Right lobe of liver (tissue), 6 donors: ENCODE measurements at places on chromosomes 7 and 10. TPM values are rescaled to one million over a fixed set of nuclear protein-coding genes. Genes with fewer than 3 reads are reported as not detected.

DNA sequence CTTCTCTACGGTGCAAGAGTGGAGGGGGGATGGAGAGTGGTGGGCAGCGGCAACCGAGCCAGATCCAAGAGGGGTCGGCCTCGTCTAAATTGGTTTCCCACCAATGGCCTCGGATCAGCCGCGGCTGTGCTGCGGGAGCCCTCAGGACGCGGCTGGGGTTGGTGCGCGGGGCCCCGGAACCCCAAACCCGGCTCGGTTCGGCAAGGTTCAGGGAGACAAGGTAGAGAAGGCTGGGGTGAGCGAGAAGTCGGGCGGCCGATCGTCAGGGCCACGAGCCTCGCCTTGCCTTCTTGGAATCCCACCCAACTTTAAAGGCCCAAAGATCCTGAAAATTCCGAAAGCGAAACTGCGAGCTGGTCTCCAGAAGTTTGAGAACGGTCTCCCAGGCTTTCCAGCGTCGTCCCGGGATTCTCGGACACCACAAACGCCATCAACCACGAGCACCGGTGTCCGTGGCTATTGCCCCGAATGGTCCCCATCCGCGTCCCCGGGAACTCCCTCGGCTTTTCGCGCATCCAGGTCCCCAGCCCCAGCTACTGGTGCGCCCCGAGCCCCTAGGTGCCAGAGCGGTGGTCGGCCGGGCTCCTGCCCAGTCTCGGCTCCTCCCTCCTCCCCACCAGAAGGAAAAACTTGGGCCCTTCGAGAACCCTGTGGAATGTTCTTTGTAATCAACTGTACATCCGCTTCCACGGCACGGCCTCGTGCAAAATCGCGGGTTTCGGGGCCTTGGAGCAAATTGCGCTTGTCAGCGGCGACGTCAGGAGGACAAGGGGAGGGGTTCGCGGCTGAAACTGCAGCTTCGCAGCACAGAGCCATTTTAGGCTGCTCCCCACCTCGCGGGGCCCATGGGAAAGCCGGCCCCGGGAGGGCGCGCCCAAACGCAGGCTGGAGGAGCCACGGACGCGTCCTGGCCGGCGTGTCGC is 3.2 kb downstream of the SFMBT2 start:
- H3K27me3 ChIP-seq = no peaks in the 10 kb centered on the region
- no peaks in the 10 kb centered on the region for H3K4me1 ChIP-seq
- peak; percentile 54 for DNase-seq
- peak overlapping the region; percentile 54 for H3K27ac ChIP-seq

DNA sequence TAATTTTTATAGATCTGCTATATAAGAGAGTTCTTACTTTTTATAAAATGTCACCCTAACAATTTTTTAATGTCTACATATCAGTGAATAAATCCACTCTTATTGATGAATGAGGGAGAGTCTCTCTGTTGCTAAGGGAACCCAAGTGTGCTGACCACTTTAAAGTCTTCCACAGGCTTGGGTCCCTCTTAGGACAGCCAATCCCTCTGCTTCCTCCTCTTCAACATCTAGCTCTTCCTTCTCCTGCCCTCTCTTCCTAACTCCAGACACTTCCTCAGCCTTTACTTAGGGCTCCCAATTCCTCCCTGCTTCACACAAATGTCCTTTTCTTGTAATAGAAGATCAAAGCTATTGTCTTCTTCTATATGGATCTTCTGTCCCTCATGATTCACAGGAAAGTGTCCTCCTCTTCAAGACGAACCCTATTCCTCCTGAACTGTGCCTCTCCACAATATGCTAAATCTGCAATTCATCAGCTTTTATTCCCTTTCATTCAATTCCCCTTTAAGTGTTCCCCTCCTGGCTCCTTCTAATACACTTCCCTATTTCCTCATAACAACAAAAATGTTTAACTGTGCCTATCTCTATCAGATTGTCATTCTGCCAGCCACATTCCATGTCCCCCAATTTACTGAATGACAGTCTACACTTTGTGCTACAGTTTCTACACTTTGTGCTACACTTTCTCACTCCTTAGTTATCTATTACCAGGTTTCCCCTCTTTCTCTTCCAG is 37.7 kb downstream of the CDK6 start:
- DNase-seq = no peak
- no peak overlapping the region for H3K27ac ChIP-seq
- H3K36me3 ChIP-seq = no peaks in the 10 kb centered on the region
- H3K4me1 ChIP-seq = no peaks in the 10 kb centered on the region

The STEAP4 gene
- total RNA-seq = 158 TPM

DNA sequence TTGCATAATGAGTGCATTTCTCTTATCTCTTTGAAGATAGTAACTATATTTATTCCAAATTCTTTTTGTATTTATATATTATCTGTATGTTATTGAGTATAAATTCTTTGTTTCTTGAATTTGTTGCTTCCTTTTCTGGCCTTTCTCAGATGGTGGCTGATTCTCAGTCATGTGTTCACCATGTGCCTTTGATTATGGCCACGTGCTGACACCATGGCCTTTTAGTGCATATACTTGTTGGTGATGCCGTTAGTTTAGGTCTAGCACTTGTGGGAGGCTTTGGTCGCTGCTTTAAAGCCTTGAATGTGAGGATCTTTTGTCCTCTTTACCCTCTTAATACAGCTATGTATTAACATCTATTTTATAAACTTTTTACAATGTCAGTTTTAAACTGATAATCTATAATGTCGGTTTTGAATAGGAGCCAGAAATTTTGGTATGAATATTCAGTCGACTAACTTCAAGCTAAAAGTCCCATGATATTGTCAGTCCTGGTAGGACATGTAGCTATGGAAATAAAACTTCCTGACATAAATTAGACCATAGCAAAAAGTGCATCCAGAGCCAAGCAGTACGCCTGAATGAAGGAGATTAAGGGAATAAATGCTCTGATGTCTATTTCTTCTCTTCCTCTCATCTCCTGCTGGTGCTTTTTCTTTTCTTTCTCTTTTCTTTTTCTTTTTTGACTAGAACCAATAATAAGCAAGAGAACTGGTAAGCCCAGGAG is 130.3 kb downstream of the GNAI1 start:
- no peak overlapping the region for H3K27ac ChIP-seq
- H3K4me1 ChIP-seq = no peaks in the 10 kb centered on the region
- DNase-seq = no peak
- H3K27me3 ChIP-seq = no peaks in the 10 kb centered on the region
- H3K36me3 ChIP-seq = no peaks in the 10 kb centered on the region
- no peak overlapping the region for H3K4me3 ChIP-seq

The ZNF107 gene
- total RNA-seq = 1.2 TPM

DNA sequence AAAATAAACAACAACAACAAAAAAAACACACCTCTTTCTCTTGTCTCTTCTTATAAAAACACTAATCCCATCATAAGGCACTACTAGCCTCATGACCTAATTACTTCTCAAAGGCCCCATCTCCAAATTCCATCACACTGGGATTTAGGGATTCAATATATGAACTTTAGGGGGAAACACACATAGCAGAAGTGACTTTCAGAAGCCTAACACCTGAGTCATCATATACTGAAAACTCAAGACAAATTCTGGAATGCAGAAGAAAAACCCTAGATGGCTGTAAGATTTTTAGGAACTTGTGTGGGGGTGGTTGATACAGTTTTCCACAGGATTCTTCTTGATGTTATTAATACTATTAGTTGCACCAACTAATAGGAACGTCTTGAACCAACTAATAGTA is 33.7 kb upstream of the CSTF2T start:
- no peak for DNase-seq
- no peak overlapping the region for H3K4me3 ChIP-seq
- no peaks in the 10 kb centered on the region for H3K27me3 ChIP-seq
- no peaks in the 10 kb centered on the region for H3K36me3 ChIP-seq

DNA sequence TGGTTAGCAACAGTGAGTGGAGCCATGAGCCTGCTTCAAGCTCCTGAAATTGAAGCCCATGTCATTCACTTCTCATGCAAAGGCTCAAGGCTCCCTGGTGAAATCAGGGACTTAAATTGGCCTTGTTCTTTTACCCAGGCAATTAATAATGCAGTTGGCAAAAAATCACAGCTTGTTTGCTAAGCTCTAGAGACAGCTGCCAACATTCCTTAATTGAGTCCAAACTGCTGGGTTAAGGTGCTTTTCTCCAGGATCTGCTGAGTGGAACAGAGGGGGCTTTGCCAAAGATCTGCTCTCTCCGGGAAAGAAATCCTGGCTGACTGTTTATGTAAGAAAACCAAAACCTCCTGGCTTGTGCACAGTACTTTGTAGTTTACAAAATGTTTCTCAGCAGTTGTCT is 257.6 kb upstream of the GHITM start:
- no peak overlapping the region for H3K4me3 ChIP-seq
- no peaks in the 10 kb centered on the region for H3K4me1 ChIP-seq
- no peaks in the 10 kb centered on the region for H3K36me3 ChIP-seq
- no peak overlapping the region for H3K27ac ChIP-seq

DNA sequence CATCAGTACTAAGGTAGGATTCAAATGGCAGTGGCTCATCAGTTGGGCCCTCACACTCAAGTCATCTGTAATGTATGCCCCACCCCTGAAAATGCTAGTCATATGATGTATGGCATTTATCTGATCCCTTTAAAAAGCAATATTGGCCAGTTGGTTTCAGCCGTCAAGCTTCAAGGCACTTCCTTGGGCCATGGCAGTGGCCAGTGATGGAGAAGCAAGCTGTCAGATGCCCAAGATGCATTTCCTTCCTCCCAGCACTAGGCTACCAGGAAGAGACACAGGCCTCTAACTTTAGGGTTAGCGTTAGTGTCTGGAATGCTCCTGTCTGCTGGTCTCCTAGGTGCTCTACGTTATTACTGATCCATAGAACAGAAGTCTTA is 64.1 kb downstream of the PIK3AP1 start:
- H3K4me1 ChIP-seq = peaks cover 47% of the 10 kb centered on the region
- H3K27me3 ChIP-seq = no peaks in the 10 kb centered on the region
- DNase-seq = no peak
- no peaks in the 10 kb centered on the region for H3K36me3 ChIP-seq

- H3K4me3 ChIP-seq = peak overlapping the region; percentile 79
- peak; percentile 80 for DNase-seq
- peaks cover 15% of the 10 kb centered on the region for H3K4me1 ChIP-seq
- no peaks in the 10 kb centered on the region for H3K27me3 ChIP-seq
Measured at GRCh38 chr7:122887198-122887597, 938 bp upstream of the CADPS2 start.

GRCh38 chr7:36875794-36876193 is 151.5 kb upstream of the AOAH start:
- DNase-seq = no peak
- H3K4me3 ChIP-seq = no peak overlapping the region
- no peaks in the 10 kb centered on the region for H3K4me1 ChIP-seq
- peaks cover 8% of the 10 kb centered on the region for H3K36me3 ChIP-seq

DNA sequence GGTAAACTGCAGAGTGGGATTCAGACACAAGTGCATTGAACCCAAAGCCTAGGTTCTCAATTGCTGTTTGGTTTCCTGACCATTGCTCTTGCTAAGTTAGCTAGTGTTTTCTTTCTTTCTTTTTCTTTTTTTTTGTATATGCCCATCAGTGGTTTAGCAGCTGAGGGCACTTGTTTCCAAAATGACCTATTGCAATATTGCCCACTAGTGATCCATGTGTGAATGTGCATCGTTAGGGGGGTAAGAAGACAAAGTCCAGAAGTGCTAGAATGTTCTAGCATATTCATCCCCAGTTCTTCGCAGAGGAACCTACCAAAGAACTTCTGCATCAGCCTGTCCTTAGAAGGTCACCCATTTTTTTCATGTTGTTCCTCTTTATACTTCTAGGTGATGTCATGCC is 252.8 kb upstream of the GPR26 start:
- no peak overlapping the region for H3K27ac ChIP-seq
- H3K27me3 ChIP-seq = no peaks in the 10 kb centered on the region
- DNase-seq = no peak
- no peaks in the 10 kb centered on the region for H3K4me1 ChIP-seq

GRCh38 chr10:132036153-132036886 is 29.4 kb upstream of the JAKMIP3 start:
- DNase-seq = no peak
- H3K4me3 ChIP-seq = peak overlapping the region; percentile 33
- H3K4me1 ChIP-seq = no peaks in the 10 kb centered on the region
- H3K27ac ChIP-seq = no peak overlapping the region
- peaks cover 9% of the 10 kb centered on the region for H3K27me3 ChIP-seq

GRCh38 chr7:101507791-101508252 is 121.3 kb downstream of the MYL10 start:
- no peaks in the 10 kb centered on the region for H3K36me3 ChIP-seq
- H3K4me1 ChIP-seq = no peaks in the 10 kb centered on the region
- DNase-seq = no peak

The CTAGE4 gene
- total RNA-seq = 3.2 TPM

DNA sequence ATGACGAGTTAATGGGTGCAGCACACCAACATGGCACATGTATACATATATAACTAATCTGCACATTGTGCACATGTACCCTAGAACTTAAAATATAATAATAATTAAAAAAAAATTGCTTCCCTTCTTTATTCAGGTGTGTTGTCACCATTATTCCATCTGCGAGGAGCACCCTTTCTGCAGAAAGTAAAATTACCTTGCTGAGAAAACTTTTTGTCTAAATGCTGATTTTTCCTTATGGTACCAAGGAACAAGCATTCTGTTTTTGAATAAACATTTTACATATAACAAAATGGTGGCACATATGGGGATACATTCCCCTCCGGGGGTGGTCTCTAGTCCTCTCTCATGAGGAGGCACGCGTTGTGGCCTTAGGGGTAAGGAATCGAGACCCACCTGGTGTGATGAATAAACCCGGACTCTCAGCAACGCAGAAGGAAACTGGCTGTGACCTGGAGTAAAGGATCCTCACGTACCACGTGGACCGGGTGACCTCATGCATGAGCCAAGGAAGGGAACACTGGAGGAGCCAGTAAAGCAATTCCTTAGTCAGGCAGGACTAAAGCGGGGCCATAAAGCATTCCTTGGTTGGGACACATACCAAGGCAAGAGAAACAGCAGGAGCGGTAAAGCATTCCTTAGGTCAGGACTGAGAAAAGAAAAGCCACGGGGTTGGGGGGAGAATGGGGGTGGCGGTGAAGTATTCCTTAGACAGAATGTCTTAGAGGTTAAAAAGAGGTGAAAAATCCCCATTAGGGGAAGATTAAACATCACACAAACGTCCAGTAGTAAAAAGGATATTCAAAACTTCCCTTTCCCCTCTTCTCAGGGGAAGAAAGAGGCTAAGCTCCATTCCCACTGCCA is 20.8 kb upstream of the OPTN start:
- H3K27me3 ChIP-seq = no peaks in the 10 kb centered on the region
- no peaks in the 10 kb centered on the region for H3K36me3 ChIP-seq
- no peak overlapping the region for H3K4me3 ChIP-seq

GRCh38 chr10:94219829-94220228 is 142.9 kb downstream of the NOC3L start:
- no peak overlapping the region for H3K27ac ChIP-seq
- no peaks in the 10 kb centered on the region for H3K27me3 ChIP-seq
- H3K4me3 ChIP-seq = no peak overlapping the region

The RADIL gene
- 0.25 TPM for total RNA-seq

DNA sequence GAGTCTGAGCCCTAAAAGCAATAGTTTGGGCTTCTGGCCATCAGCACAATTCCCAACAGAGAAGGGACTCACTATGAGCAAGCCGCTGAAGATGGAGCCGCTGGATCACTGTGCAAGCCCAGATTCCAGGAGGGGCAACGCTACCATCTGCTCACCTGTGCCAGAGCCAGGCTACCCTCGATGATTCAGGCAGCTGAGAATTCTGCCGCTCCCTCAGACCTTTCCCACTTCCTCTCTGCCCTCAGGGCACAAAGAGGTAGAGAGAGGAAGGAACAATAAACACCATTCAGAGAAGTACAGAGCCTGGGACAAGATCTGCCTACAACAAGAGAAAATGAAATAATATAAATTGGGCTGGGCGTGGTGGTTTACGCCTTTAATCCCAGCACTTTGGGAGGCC is 98.1 kb downstream of the MYOF start:
- H3K4me3 ChIP-seq = no peak overlapping the region
- DNase-seq = no peak
- H3K4me1 ChIP-seq = no peaks in the 10 kb centered on the region
- no peaks in the 10 kb centered on the region for H3K36me3 ChIP-seq
- H3K27me3 ChIP-seq = no peaks in the 10 kb centered on the region
